ENCODE measurements at places on chromosomes 2 and 18.

GRCh38 chr2:145302886-145303285 lies 783.0 kb upstream of the ZEB2 start:
- no peak for DNase-seq

DNA sequence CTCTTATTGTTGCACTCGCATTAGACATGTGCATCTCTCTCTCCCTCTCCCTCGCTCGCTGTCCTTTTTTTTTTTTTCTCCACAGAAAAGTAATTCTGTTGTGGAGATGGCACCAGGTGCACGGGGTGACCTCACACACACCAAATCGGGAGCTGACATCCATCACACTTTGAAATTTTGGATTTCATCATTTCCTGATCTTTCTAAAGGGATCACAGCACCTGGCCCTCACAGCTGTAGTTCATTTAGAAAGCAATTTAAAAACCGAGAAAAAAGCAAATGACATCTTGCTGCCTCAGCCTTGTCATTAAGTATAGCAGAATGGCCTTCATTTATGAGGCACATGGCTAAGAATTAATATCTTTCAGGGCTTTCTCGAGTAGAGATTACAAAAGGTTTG lies 717.2 kb downstream of the RNF144A start:
- no peak for DNase-seq

GRCh38 chr18:3256693-3257626 lies 5.0 kb upstream of the MYL12B start:
- no peak for DNase-seq

DNA sequence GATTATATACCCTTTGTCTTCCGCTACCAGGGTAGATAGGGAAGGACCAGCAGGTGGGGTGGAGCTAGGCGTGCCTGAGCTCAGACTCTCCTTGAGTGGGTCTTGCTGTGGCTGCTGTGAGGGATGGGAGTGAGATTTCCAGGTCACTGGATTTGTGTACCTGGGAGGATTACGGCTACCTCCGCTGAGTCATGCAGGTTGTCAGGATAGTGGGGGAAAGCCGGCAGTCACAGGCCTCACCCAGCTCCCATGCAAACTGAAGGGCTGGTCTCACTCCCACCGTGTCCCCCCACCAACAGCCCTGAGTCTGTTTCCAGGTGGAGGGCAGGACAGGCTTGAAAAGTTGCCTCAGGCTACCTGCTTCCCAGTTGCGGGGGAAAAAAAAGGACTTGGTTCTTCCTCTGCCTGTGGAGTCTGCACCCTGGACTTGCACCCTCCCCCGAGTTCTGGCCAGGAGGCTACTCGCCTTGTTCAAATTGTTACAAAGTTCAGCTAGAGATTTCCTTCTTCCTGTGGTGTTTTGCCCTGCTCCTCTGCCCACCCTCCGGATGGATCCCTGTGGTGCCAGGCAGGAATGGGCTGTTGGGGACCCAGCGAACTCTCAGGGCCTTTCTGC lies 268.3 kb downstream of the VAPA start:
- DNase-seq = no peak

DNA sequence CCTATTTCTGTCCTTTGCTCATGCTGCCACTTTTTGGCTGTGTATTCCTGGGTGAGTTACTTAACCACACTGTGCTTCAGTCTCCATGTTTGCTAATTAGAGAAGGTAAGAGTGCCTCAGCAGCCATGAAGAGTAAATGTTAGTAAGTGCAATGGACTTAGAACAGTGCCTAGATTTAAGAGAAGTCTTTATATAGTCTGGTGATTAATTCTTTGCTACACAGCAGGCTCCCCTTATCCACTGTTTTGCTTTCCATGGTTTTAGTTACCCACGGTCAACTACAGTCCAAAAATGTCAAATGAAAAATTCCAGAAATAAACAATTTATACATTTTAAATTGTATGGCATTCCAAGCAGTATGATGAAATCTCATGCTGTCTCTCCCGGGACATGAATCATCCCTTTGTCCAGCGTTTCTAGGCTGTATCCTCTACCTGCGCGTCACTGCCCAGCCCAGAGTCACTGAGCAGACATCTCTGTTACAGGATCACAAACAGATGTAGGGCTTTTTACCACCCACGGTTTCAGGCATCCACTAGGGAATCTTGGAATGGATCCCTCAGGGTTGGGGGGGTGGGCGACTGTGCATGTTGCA lies 91.0 kb downstream of the CTIF start:
- DNase-seq = no peak

- no peak for DNase-seq
Observed at GRCh38 chr2:12552092-12552491, 164.6 kb upstream of the TRIB2 start.

DNA sequence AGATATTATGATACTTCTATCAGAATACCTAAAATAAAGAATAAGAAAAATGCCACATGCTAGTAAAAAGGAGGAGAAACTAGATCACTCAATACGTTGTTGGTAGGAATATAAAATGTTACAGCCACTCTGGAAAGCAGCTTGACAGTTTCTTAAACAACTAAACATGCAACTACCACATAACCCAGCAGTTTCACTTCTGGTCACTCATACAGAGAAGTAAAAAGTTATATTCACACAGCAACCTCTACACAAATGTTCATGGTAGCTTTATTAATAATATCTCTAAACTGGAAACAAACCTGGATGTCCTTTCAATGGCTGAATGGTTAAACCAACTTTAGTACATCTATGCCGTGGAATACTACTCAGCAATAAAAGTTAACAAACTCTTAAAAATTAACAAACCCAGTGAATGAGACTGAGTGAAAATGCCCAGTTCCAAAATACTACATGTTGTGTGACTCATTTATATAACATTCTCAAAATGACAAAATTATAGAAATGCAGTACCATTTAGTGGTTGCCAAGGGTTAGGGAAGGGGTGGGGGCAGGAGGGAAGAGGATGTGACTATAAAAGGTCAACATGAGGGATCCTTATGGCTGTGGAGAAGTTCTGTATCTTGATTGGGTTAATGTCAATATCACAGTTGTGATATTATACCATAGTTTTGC lies 124.1 kb downstream of the MMADHC start:
- no peak for DNase-seq

GRCh38 chr2:148922776-148923475 lies 47.9 kb downstream of the KIF5C start:
- DNase-seq = no peak

- DNase-seq = no peak
Observed at GRCh38 chr2:77631007-77631406, 108.8 kb upstream of the LRRTM4 start.

GRCh38 chr2:215063526-215063925 lies 74.9 kb downstream of the ABCA12 start:
- DNase-seq = no peak

GRCh38 chr2:164595031-164595430 lies 26.3 kb downstream of the GRB14 start:
- no peak for DNase-seq

DNA sequence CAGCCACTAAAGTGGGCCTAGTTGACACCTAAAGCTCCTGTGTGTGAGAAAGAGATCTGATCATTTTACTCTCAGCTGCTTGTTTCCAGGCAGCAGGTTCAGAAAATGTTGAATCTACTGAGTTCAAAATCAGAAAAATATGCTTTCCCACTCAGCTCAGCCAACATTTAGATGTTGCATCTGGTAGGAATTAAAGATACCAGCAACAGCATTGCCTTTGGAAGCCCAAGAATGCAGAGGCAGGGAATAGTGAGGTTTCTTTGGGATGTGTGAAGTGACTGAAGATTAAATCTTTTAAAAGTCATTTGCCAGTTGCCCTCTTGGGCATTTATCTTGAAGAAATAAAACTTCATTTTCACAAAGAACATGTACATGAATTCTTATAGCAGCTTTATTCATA lies 33.9 kb upstream of the DOCK10 start:
- no peak for DNase-seq

DNA sequence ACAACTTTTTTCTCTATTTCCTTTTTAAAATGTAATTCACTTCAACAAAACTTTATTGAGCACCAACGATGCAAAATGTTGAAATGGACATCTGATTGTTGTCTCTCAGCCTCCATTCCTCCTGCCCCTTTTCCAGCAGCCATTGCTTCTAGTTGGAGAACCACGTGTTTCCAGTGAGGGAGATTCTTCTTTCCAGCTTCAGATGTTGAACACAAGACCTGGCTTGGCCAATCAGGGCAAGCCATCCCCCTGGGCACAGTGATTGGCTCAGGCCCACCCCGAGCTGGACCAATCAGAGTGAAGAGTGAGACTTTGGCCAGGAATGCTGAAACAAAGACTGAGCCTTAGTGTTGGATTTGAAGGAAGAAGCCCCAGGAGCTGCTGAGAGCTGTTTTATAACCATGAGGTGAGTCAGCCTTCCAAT lies 59.0 kb downstream of the E2F6 start:
- peak; percentile 29 for DNase-seq

GRCh38 chr2:24824071-24824588 lies 30.9 kb downstream of the CENPO start:
- no peak for DNase-seq

- no peak for DNase-seq
Observed at GRCh38 chr2:36855429-36855828, 110.9 kb downstream of the STRN start.

DNA sequence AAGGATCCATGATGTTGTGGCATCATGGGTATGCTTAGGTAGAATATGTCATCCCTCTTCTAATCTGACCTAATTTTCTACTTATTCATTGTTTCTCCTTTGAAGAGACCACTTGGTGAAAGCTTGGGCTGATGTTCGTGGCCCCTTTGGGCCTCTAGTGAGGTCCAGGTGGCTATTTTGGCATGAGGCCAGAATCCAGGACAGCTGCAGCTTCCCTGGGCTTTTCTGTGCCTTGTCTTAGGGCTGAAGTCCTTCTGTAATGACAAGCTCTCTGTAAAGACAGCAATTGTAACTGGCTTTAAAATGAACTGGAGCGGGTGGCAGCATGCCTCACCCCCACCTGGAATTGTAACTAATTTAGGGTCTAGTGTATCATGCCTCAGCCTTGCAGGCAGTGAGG lies 15.6 kb upstream of the MC2R start:
- DNase-seq = no peak

DNA sequence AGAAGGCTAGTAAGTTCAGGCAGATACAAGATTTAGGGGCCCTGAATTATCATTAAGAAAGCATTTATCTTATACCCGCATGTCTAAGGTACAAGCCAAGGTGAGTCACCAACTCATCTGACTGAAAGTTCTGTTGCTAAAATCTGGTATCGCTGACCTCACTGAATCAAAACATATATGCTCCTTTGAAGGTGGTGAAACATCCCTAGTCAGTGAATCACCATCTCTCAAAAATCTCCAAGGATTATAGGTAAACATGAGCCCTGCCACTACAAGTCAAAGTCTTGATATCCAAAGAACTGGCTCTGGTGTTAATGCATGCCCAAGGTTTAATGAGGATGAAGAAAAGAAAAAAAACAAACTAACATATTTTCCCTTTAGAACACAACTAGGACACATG lies 43.5 kb downstream of the IRS1 start:
- peak; percentile 83 for DNase-seq

GRCh38 chr2:135817951-135818350 lies 19.0 kb downstream of the LCT start:
- no peak for DNase-seq

GRCh38 chr2:180960982-180961381 lies 19.4 kb upstream of the UBE2E3 start:
- DNase-seq = no peak

GRCh38 chr18:63808125-63808524 lies 32.9 kb downstream of the SERPINB7 start:
- DNase-seq = no peak

All from LoVo (cell line).